GM03348 (cell line): ENCODE measurements at places on chromosomes 11 and 22.

GRCh38 chr22:38518620-38519019 lies 12.5 kb upstream of the DDX17 start:
- no peak for DNase-seq

- DNase-seq, result no peak
Measured at GRCh38 chr11:44732564-44732963, 5.8 kb downstream of the TSPAN18 start.

- no peak for DNase-seq
Measured at GRCh38 chr11:117223741-117224689, 7.9 kb downstream of the PCSK7 start.

GRCh38 chr11:44829838-44830237 lies 103.1 kb downstream of the TSPAN18 start:
- DNase-seq, result no peak

DNA sequence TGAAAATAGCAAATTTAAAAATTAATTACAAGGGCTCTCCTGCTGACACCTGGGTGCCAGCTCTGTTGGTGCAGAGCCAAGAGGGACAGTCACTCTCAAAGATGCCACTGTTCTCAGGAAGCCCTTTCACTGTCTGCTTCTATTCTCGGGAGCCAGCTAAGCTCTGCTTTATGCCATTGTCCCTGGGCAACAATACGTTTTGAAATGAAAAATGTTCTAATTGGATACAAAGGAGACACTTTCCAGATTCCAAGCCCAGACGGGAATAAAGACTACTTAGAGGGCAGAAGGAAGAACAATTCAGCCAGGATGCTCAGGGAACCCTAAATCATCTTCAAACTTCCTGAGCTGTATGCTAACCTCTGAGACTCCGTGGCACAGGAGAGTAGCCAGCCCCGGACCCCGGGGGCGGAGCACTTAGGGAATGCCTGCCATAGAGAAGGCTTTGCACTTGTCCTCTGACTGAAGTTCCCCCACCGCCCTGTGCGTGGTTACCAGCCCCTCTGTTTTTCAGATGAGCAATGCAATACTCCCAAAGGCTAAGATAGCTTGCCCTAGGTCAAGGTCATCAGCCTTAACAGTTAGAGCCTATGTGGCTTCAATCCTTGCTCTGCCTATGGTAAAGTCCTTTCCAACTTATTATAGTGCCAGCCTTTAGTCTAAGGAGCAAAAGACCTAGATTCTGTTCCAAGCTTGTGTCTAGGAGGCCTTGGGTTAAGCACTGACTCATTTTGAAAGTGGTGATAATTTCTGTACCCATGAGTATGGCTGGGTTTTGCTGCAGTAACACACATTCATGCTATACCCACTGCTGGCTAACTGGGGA lies 150.9 kb downstream of the CACNA1I start:
- DNase-seq, result no peak

- DNase-seq, result no peak
Measured at GRCh38 chr22:39809772-39810557, 83.6 kb downstream of the ENTHD1 start.

DNA sequence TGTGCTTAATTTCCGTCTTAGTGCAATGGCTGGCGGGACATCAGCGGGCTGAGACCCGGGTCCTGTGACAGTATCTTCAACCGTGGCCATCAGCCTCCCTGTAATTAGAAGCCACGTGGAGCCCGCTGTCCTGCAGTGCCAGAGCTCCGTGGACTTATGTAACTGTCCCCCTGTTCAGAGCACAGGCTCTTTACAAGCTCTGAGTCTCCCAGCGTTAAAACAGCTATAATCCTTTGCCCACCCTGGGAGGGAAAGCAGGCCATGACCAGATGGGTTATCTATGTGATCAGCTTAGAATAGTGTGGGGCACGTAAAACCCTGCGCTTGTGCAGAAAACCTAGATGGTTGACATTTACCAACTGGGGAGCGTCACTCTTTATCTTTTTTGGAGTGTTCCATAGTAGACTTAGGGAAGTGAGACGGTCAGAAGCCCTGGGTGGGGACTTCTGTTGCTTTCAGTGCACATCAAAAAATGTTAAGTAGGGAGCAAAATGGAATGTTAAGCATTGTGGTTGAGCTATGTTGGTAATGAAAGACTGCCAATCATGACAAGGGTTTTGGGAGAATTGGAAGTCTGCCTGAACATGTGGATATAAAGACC lies 103.5 kb upstream of the CADM1 start:
- DNase-seq, result no peak

- DNase-seq, result peak; percentile 83
Measured at GRCh38 chr22:20205964-20206708, 55.3 kb upstream of the CCDC188 start.

GRCh38 chr22:50017701-50018224 lies 5.2 kb upstream of the IL17REL start:
- DNase-seq, result no peak

GRCh38 chr11:112523031-112523430 lies 262.4 kb upstream of the PLET1 start:
- DNase-seq, result no peak
